ENCODE measurements at places on chromosomes 4 and X.

DNA sequence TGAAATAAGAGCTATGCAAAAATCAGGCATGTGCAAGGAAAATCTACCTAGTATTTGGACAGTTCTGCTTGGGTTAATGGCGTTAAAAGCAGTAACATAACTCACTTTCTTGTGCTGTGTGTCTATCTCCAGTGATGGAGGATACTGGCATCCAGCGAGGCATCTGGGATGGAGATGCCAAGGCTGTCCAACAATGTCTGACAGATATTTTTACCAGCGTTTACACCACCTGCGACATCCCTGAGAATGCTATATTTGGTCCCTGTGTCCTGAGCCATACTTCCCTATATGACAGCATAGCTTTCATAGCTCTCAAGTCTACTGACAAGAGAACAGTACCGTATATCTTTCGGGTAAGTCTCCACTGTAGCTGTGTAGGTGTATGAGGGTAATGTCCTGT lies 2.6 kb downstream of the PRDM8 start:
- DNase-seq = no peak

DNA sequence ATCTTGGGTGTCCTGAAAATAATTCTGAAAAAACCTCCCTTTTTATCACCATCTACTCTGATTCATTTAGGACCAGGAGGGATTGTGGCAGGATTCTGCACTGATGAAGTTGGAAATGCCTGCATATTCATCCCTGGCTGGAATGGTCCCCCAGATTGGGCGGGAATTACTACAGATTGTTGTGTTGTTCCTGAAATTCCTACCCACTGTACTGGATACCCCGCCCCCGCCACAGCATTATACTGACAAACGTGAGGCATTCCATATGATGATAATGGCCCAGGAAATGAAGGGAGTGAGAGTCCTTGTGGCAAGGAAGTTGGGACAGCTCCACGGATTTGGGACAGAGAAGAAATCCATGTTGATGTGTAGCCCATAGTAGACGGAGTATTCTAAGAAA lies 15.2 kb upstream of the FAM120C start:
- no peak for DNase-seq

DNA sequence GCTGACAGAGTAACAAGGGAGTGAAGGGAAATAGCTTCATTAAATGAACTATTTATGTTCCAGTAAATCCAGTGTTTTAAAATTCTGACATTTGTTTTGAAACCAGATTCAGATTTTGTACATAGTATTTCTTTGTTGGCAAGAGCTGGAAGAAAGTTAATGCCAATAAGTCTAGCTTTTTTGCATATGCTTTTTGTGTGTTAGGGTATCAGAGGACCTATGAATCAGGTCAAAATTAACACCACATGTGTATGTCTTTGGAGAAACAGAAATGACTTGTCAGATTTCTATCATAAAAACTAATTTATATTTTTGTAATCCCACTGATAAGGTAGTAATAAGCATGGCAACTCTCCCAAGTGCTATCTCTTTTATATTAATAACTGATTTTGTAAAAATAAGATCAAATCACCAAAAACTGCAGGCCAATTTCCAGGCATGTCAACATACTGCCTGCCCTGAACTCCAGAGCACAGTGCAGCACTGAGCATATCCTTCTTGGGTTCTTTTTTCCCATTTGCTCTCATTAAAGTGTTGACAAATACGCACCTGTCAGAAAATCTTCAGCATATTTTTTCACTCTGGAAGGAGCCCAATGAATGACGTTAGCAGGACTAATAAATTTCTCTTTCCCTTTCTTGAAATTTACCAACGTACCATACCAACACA lies 65.5 kb downstream of the SH3RF1 start:
- no peak for DNase-seq

DNA sequence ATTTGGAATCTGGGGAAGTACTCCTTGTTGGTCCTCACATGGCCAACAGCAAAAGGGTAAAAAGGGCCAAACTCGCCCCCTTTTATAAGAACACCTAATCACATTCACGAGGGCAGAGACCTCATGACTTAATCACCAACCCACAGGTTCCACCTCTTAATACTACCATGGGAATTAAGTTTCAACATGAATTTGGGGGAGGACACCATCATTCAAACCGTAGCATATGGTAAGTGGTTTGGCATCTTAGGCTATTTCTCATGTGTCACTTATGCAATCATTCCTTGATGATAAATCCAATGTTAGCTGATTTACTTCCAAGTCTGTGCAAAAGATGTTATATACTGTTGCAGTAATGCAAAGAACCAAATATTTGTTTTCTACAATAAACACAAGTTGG lies 302.9 kb upstream of the FAM241A start:
- no peak for DNase-seq

DNA sequence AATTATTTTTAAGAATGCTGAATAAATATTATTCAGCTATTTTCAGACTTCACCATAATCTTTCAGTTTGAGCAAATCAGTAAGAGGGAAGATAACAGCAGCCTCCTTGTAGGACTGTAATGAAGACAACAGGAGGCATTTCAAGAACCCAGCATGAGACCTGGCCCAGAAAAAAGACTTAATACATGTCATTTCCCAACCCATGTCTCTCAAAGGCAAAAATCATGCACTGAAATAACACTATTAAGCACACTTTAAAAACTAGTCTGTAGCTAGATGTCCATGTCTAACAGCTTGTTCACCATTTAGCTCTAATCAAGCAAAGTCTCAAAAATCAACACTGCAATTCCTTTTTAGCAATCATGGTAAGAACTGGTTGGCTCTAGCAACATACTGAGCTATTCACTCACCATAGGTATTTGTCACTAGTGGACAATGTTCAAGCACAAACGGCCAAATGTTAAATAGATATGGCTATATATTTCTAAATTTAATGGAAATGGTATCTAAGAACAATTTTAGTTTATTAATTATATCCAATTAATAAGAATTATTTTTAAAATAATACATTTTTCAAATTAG lies 109.9 kb downstream of the WDFY3 start:
- no peak for DNase-seq
